ENCODE measurements at places on chromosomes 3 and 15.

DNA sequence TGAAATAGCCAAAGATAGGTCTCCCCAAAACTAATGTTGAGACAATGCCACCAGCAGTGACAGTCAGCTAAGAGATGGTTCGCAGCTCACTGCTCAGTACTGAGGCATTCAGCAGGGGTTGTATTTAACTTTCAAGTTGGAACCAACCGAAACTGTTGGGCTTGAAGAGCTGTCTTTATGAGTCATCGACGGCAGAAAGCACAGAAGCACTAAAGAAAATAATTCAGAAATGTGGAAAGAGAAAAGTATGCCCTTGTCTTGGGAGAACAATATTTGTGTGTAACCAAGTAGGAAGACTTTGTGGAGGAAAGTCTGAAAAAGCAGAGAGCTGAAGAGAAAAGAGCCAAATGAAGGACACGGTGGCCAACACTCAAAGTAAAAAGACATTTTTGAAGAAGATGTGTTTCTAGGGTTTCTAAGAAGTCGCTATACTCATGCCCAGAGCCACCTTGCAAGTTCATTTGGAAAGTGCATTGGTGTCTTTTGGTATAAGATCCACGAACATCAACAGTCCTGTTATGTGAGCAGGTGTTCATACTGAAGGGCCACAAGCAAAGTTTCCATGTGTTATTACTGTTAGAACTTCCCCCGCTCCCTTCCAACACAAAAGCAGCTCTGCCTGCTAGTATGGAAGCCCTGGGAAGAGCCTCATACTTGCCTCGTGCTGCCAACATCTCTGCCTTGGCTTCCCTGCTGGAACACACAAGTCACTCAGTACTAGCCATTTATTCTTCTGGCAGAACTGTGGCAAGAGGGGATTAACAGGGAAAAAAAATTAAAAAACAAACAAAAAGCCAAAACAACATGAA is 4.1 kb upstream of the RARB start:
- peak; percentile 77 for DNase-seq

DNA sequence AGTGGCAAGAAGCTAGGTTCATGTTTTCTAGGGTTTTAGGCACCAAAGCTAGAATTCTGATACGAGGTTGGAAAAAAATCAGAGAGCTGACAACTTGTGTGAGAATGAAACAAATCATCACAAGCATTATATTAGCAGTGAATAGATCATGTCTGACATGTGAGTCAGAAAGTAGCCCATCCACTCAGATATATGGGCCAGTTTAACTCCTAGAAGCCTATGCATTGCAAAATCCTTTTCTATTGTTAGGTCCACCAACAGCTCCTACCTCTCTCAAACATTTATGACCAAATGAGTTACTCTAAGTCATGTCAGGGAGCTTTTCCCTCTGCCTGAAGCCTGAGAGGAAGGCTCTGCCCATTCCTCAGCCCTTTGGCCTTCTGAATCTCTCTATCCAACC is 44.0 kb downstream of the KBTBD12 start:
- DNase-seq: no peak

DNA sequence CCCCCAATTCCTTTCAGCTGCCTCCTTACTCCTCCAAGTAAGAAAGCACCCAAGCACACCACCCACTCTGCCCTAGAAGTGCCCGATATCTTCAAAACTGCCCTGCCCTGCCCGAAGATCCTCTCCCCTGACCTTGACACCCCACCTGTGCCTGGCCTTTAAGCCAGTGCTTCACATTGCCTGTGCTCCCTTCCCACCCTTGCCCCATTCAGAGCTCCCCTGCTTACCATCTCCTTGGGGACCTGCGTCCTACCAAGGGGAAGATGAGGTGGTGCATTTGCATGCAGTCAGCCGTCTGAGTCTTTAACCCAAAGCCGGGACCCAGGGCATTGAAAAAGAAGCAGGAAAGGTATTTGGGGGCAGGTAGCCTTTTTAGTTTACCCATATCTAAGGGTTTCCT is 73.5 kb upstream of the SLCO3A1 start:
- DNase-seq: no peak

DNA sequence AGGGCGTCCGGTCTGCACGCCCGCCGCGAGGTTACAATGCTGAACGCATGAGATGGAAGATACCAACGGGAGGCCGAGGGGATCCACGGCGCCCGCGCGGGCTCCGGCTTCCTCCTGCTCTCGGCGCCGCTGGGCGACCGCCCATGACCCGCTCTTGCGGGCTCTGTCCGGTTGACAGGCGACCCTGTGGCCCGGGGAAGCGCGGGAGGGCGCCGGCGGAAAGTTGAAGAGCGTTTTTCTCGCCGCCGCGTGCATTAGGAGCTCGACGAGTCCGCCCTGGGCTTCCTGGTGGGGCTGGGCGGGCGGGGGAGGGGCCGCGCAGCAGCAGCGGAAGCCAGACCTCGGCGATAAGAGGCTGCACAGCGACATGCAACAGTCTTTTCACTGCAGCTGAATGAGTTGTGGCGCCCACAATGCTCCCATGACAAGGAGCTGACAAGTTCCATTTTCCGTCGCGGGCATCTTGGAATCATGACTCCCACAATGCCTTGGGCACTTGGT is at the start of gene MBNL1:
Gene MBNL1, plus strand, starts transcription at position 375 of the 501 bp plus-strand sequence. CDS start 31,265 bp downstream, outside the sequence.
- DNase-seq: peak; percentile 90

GRCh38 chr15:49379996-49380395 is 43.0 kb upstream of the FGF7 start:
- DNase-seq: no peak

GRCh38 chr15:62472616-62473299 is 307.7 kb upstream of the C2CD4B start:
- peak; percentile 58 for DNase-seq

GRCh38 chr3:188594139-188594538 is 440.2 kb downstream of the LPP start:
- DNase-seq: peak; percentile 83

GRCh38 chr15:39357480-39358268 is 223.2 kb upstream of the THBS1 start:
- DNase-seq: no peak

- DNase-seq: peak; percentile 77
These were observed 114.6 kb downstream of the CYP19A1 start for GRCh38 chr15:51223771-51224229.

DNA sequence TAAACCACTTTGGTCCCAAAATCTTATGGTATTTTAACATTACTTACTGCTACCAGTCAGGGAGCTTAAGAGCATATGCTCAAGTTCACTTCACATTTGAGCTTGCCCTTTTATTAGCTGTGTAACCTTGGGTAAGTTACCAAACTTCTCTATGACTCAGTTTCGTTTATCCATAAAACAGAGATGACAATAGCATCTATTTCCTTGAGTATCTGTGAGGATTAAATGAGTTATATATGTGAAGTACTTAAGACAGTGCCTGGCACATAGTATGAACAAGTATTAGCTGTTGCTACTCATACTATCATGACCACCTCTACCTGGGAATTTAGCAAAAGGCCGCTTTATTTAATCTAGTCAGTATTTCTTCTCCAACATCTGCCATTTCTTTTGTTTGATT is 5.9 kb downstream of the ATOSA start:
- DNase-seq: peak; percentile 20

DNA sequence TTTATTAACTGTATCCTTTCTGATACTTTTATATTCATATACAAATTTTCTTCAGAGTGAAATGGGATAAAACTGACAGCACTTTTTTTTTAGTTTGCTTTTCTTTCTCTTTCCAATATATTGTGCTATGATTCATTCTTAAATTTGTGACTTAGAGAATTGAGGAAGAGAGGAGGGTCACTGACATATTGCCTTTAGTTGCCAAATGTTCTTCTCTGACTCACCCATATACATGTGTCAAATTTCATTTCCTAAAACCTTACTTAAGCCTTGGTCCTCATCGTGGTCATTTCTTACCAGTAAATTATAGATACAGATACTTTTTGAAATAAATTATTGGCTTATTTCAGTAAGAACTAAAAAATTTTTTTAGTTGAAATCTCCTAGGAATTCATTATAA is 53.9 kb downstream of the CLASP2 start:
- DNase-seq: peak; percentile 65

DNA sequence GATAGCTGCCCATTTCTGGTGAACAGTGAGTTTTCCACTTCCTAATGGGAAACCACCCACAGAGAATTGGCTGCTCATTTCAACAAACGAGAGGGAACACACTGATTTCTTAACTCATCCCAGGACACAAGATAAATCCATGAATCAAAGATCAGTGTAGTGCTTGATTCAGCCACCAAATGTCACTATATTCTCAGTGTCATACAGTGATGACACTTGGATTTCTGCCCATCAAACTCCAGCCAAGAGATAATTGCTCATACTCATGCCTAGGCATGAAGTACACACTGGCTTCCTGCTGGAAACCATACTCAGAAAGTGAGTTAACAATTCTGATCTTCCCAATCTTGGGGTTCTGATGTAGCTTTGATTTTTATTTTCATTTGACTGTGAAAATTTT is 35.4 kb upstream of the GRM7 start:
- DNase-seq: no peak

- no peak for DNase-seq
These were observed 27.3 kb upstream of the FILIP1L start for GRCh38 chr3:100141586-100141985.

- no peak for DNase-seq
These were observed 17.0 kb upstream of the DNAJC19 start for GRCh38 chr3:181006541-181006940.

- peak; percentile 70 for DNase-seq
These were observed 23.9 kb upstream of the SLTM start for GRCh38 chr15:58957101-58957973.

- no peak for DNase-seq
These were observed 75.0 kb downstream of the STRIT1 start for GRCh38 chr3:155218462-155218861.

DNA sequence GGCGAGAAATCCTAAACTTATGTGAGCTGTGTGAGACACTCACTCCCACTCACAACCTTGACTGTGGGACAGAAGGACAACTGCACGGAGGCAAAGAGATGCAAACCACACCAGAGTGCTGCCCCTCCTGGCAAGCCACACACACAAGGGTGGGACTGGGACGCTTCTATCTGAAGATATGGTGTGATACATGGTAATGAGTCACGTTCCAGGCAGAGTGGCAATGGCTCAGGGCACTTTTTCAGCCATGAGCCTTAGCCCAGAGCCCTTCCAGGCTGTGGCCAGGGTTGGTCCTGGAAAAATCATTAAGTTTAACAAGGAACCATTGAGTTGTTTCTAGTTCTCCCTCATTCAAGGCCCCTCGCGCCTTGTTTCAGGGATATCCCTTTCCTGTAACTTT is 56.1 kb downstream of the WNT5A start:
- no peak for DNase-seq

DNA sequence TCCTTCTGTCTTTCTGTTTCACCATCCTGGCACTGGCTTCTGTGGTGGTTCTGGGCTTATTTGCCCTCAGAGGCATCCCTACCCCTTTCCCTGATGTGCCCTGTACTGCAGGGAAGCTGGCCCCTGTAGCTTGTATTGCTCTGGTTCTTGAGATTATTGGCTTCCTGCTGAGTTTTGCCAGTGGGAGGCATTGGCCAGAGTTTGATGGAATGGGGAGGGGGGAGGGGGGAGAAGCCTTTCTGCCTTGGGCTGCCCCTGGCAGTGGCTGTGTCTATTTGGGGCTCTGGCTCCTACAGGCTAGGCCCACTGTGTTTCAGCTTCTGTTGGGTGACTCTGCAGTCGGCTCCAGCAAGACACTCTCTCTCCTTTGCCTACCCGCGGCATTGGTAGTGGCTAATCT is 41.6 kb upstream of the SEMA6D start:
- no peak for DNase-seq

- DNase-seq: no peak
These were observed 283.3 kb upstream of the TPRG1 start for GRCh38 chr3:188888321-188889053.

DNA sequence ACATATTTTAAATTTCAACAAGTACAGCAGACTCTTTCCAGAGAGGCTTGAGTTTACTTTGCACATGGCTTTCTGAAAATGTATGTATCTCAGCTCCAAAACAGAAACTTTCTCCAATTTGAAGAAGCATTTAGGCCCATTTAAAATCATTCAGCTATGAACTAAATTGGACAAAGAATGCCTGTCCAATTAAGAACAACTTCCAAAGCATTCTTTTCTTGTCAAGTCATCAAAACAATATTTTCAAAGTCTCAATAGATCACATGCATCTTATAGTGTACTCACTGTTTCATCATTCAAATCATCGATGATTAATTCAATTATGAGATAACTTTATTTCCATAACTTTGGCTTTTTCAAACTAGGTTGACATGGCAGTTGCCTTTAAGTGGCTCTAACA is 95.2 kb downstream of the KBTBD8 start:
- DNase-seq: no peak

- DNase-seq: no peak
These were observed 58.5 kb upstream of the ZNF148 start for GRCh38 chr3:125433611-125434041.
